ENCODE measurements at places on chromosomes 6 and 20.

DNA sequence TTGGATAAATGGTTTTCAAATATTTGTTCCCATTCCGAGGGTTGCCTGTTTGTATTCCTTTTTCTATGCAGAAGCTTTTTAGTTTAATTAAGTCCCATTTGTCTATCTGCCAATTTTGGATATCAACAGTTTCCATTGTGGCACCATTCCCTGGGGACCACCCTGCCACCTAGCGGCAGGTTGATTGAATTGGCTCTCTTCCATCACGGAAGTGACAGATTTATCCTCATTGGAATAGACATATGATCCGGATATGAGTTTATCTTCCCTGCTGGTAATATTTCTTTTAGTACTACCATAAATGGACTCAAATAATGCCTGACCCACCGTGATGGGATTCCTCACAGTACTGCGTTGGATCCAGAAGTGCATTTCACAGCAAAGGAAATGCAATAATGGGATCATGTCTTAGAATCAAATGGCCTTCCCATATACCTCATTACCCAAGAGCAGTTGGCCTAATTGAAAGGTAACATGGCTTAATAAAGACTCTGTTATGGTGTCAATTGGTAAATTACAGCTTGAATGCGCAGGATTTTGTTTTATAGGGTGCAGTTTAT is 327.0 kb downstream of the BMP2 start:
- DNase-seq: peak; percentile 70

DNA sequence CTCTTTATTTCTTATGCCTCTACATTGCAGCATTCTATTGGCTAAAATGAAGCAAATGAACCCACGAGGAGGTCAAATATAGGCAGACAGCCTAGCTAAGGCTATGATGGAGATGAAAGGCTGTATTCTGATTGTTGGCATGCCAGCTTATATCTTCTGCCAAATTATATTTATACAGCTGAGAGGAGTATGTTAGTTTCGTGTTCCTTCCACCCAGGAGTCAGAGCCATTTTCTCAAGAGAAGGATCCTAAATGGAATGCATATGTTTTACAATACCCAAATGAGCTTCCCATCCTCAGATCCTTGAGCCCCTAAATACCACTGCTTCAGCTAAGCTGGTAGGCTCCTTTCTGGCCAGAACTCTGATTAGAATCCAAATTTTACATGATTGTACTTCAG is 178.4 kb upstream of the HDDC2 start:
- DNase-seq: no peak

GRCh38 chr20:52972190-52972937 is at the start of gene TSHZ2:
Gene TSHZ2, plus strand, starts transcription at chr20:52972358. Its CDS starts 936 bp downstream, at chr20:52973294.
- peak; percentile 14 for DNase-seq

DNA sequence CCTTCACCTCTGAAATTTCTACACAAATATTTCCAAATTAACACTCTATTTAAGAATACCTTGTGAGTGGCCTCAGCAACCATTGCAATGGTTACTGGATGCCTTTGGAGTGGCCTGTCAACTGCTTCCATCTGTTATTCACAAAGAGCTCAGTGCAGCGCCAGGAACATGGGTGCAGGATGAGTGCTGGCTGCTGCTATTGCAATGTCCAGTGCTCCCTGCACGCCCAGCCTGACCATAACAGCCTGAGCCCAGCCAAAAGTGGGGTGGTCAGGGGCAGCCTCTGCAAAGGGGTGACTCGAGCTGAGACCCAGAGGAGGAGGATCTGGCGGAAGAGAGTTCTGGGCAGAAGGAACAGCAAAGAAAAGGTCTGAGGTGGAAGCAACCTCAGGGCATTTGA is 18.4 kb downstream of the CASS4 start:
- DNase-seq: no peak

DNA sequence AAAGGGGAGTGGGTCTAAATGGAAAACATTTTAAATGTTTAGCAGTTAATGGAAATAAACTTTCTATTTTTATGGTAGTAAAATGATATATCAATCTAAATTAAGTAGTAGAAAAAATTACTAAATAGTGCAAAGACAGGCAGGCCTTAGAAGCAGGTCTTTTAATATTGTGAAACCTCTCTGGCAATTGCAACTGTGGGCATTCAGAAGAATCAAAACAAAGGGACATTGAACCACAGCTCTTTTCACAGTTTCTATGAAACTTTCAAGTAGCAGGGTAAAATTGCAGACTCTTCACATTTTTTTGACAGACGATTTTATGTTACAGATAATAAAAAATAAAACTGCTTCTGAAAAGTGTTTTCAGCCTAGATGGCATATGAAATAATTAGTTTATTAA is 533.7 kb downstream of the BCKDHB start:
- DNase-seq: peak; percentile 73

GRCh38 chr6:119742188-119742803 is 392.7 kb upstream of the MAN1A1 start:
- peak; percentile 60 for DNase-seq

DNA sequence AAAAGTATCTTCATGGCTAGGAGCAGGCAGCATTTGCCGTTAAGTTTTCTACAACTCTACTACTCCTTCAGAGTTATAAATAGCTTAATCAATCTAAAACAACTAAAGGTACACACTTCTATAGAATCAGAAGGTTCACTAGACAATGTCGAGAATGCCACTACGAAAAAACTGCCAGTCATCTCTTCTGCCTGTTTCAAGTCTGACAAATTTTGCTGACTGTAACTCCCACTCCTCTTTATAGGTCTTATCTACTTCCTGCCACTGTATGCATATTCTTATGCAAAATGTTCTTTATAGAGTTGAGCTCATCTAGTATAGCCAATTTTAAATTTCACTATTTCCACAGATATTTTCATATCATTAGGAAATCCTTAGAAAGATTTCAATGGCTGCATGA is 160.1 kb downstream of the EYS start:
- no peak for DNase-seq

DNA sequence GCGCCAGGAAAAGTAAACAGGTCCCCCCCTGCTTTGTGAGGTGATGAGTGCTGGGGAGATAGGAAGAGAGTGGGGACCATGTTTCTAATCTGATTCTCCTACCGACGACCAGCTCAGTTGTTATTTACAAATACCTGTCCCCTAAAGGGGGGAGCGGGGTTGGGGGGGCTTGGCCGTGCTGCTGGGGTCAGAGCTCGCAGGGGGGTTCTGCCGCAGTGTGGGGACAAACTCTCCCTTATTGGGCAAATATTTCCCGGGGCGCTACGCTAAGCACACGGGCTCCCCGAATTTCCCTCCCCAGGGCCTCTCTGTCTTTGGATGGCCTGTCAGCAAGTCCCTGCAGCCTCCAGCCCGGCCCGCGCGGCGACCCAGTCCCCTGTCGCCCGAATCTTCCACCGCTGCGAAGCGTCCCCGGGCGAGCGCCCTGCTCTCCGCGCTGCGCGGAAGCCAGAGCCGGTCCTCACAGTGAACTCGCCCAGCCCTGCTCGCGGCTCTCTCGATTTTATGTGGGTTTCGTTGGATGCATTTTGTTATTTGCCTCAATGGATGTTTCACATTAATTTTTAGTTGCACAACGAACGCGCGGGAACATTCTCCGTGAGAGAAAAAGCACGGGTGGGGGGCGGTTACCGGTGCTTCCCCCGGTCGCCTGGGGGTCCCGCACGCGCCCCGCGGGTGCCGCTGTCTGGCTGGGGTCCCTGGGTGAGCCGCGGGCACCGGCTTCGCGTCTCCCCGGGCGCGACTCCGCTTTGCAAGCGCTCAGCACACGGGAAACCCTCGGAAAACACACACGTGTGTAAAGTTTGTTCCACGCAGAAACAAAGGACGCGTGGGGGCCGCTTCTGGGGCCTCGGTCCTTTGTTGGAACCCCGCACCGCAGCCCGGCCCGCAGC is 1.5 kb upstream of the STX16 start:
- no peak for DNase-seq

DNA sequence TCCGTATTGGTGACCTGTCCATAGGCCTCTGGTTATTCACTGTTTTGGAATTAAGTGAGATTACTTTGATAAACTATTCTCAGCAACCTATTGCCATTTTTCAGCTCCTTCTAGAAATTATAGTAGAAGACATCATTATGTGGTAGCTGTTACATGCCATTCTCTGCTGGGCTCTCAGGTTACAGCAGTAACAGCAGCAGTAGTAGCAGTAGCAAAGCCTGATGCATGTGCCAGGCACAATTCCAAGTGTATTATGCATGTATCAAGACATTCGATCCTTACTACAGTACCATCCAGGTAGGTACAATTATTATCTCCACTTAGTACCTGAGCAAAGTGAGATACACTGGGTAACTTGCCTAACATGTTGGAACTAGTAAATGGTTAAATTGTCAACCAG is 74.3 kb downstream of the RPS12 start:
- no peak for DNase-seq

GRCh38 chr6:124436803-124437202 is 525.4 kb upstream of the RNF217 start:
- DNase-seq: no peak

DNA sequence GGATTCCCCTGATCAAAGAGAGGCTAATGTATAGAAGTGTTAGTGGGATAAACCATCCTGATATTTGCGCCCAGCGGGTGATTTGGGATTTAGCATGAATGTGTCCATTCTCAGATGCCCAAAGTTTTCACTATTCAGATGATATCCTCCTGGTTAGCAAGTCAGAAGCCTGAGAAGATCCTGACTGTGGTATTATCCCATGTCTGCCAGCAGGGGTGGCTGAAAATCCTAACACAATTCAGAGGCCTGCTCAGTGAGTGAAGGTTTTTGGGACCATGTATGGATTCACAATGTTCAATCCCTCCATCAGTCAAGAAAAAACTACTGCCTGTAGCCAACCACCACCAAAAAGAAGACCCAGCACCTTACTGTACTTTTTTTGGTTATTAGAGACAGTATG is 34.1 kb upstream of the SPACA1 start:
- peak; percentile 47 for DNase-seq

DNA sequence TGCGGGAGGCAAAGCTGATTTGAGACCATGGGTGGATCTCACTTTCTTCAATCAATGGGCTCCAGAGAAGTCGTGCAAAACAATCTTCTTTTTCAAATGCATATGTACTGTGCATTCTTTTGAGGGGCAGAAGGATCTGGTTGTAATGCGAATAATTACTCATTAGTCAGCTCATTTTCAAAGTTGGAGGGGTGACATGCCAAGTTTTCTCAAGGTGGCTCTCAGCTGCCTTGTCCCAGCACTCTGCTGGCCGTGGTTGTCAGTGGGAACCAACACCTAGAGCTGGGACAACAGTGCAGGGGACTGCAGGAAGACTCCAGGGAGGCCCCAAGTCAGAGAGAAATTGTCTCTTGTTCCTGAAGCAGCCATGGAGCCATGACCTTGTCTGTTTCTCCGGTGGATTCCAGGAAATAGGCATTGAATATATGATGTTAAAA is 25.3 kb downstream of the MYT1 start:
- no peak for DNase-seq

DNA sequence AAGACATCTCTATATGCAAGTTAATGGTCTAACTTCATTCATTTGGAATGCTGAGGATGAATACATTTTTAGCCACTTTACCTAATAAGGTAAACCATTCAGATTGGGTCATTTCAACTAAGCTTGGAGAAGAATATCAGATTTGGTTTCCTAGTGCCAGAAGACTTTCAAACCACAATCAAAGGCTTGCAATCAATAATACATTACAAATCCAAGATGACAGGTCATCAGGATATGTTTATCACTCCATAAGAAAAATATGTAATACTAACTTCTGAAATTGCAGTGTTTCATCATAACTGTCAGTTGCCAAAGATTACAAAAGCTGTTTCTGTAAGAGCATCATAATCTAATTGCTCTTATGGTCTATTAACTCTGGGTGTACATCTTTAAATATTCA is 654.0 kb downstream of the COL12A1 start:
- DNase-seq: no peak

- DNase-seq: peak; percentile 80
Measured at GRCh38 chr20:12594410-12595088, 414.2 kb upstream of the SPTLC3 start.

- no peak for DNase-seq
Measured at GRCh38 chr20:52291109-52291508, 99.5 kb upstream of the ZFP64 start.

DNA sequence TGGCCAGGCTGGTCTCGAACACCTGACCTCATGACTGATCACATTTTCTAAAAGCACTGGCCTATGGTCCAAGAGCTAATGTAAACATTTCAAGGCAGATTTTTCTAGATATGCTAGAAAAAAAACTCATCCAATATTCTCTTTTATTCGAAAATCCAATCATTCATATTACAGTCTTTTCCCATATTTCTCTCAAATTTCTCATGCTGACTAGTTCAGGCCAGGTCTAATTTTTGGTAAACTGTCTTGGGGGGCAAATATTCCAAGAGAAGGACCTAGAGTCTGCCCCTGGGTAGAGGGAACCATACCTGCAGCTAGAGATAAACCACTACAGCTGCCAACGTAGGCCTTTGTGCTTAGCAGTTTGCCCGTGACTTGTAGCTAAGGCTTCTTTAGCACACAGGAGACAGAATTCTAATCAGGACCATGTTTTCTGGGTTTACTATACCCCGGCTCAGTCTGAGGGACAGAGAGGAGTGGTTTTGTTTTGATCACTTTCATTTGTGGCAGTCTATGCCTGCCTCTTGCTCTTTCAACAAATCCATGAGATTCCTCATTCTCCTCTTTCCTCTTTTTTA is 71.8 kb upstream of the CITED2 start:
- DNase-seq: no peak

- DNase-seq: no peak
Measured at GRCh38 chr6:123518441-123519188, 118.1 kb downstream of the TRDN start.

GRCh38 chr6:119276211-119276610 is 73.3 kb downstream of the MAN1A1 start:
- DNase-seq: no peak

DNA sequence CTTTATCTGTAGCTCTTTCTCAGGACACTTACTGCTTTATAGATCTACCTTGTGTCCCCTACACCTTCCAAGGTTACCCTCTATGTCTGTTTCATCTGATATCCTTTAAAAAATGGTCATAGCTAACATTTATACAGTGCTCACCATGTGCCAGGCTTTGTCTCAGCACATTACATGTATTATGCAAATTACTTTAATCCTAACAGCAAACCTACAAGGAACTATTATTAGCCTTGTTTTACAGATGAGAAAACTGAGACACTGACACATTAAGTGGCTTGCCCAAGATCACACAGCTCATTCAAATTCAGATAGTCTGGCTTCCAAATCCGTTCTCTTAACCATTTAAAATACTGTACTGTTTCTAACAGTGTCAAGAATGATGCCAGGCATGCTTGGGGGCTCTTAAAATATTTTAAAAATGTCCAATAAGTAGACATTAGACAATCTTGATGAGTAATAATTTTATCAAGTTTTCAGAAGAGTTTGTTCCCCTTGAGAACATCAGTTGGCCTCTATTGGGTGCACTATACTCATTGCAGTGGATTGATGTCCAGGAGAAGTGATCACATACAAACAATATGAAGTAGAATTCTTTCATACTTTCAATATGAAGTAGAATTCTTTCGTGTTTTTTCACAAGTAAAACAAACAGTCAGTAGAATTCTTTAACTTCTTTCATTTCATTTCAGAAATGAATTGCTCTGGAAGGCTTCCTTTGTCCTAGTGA is 69.6 kb downstream of the DNAH8 start:
- no peak for DNase-seq

Measured in SK-MEL-5 (cell line).